Kidney (tissue), 22 donors: ENCODE measurements at places on chromosomes 16 and 17. TPM values are rescaled to one million over a fixed set of nuclear protein-coding genes. Genes with fewer than 3 reads are reported as not detected.

DNA sequence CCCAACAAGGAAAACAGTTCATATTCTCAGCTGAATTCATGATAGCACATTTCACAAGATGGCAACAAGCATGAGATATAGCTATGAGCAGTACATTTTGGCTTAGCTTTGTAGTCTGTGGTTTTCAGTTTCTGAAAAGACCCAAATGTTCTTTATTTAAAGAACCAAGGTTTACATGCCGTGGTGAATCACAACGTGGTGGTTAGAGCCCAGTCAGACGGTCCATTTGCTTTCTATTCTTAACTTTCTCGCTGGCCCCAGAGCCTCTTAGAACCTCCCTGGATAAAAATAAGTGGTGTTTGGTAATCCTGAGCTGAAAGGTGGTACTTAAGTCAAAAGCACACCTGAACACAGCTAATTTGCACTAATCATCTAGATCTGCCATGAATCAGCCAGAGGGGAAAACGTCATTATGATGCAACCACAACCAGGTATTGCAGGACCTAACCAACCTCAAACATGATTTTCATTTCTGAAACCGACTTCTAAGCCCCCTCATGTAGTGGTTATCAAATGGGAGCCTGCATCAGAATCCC is 18.6 kb upstream of the HAPSTR1 start:
- no peak overlapping the region for H3K27ac ChIP-seq
- no peak for DNase-seq
- no peaks in the 10 kb centered on the region for H3K27me3 ChIP-seq

DNA sequence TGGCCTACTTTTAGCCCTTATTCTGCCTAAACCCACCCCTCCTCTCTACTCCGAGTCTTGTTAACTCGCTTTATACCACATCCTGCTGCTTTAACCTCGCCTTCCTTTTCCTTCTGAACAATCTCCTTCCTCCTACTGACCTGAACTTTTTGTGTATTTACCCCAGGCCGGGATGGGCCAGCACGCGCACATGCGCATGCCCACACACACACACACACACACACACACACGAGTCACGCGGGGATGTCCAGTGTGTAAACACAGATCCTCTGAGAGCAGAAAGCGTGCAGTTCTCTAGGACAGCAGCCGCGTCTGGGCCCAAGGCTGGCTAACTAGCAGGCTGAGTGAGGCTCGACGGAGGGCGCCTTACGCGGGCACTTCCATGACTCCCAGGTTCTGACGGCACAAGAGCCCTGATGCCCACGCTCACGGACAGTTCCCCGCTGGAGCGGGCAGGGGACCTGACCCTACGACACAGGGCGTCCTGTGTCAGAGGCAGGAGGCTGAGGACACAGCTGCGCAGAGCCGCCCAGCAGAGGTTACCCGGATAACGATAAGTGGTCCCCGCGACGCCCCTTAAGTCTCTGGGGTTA is 610 bp downstream of the PIK3R5 start:
- peaks cover 11% of the 10 kb centered on the region for H3K27me3 ChIP-seq
- peak; percentile 76 for DNase-seq
- H3K4me3 ChIP-seq, result no peak overlapping the region
- H3K36me3 ChIP-seq, result no peaks in the 10 kb centered on the region

DNA sequence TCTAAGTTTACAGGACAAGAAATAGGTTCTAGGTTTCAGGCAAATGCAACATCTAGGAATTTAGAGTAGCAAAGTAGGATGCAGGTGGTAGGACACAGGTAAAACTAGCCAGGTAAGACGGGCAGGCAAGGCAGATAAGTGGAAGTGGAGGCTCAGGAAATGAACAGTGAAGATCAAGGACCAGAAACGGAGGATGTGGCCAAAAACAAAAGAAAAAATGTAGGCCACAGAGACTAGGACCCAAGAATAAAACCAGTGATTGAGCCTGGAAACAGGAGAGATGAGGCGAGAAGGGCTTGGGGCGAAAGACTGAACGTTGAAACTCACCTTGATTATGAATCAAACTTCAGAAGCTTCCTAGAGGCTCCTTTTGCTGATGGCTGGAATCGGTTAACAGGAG is 24.0 kb downstream of the CPSF4L start:
- no peak for DNase-seq
- no peaks in the 10 kb centered on the region for H3K27me3 ChIP-seq
- no peak overlapping the region for H3K4me3 ChIP-seq
- H3K4me1 ChIP-seq, result peaks cover 5% of the 10 kb centered on the region
- no peak overlapping the region for H3K27ac ChIP-seq
- peaks cover 12% of the 10 kb centered on the region for H3K36me3 ChIP-seq

GRCh38 chr16:50861451-50861850 is 119.6 kb downstream of the CYLD start:
- H3K4me3 ChIP-seq, result no peak overlapping the region
- no peak for DNase-seq
- no peaks in the 10 kb centered on the region for H3K36me3 ChIP-seq
- no peak overlapping the region for H3K27ac ChIP-seq
- no peaks in the 10 kb centered on the region for H3K4me1 ChIP-seq
- no peaks in the 10 kb centered on the region for H3K27me3 ChIP-seq

MT4 gene
- total RNA-seq, result not detected

DNA sequence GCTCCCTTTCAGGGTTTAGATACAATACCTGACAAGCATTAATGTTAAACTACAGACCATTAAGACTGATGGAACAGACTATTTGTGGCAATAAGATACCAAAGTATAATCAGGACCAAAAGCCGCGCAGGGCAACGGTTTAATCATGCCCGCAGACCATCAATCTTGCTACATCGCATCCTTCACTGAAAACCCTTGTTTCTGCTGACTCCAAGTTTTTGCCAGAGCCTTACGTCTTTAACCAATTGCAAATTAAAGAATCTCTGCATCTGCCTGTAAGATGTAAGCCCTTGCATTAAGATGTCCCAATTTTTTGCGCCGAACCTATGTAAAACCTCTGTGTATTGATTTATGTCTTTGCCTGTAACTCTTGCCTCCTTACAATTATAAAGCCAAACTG is 94.2 kb upstream of the RBBP6 start:
- no peak overlapping the region for H3K4me3 ChIP-seq
- H3K27ac ChIP-seq, result no peak overlapping the region
- H3K4me1 ChIP-seq, result no peaks in the 10 kb centered on the region

GRCh38 chr16:50449800-50450199 is 81.0 kb upstream of the BRD7 start:
- DNase-seq, result no peak
- H3K27me3 ChIP-seq, result no peaks in the 10 kb centered on the region
- no peak overlapping the region for H3K27ac ChIP-seq
- no peaks in the 10 kb centered on the region for H3K4me1 ChIP-seq

- no peaks in the 10 kb centered on the region for H3K4me1 ChIP-seq
- peak; percentile 62 for DNase-seq
- peak overlapping the region; percentile 71 for H3K27ac ChIP-seq
Observed at GRCh38 chr17:58529275-58529674, 14.8 kb upstream of the MTMR4 start.

C1QTNF8 gene
- total RNA-seq, result not detected

BAIAP3 gene
- total RNA-seq, result 8.0 TPM
